ENCODE measurements at places on chromosomes 3 and 15.
A peak's percentile ranks its signal among the peaks of the same experiment; 100 is the strongest.

- DNase-seq, result no peak
Observed at GRCh38 chr15:84819291-84819768, 2.2 kb downstream of the ALPK3 start.

DNA sequence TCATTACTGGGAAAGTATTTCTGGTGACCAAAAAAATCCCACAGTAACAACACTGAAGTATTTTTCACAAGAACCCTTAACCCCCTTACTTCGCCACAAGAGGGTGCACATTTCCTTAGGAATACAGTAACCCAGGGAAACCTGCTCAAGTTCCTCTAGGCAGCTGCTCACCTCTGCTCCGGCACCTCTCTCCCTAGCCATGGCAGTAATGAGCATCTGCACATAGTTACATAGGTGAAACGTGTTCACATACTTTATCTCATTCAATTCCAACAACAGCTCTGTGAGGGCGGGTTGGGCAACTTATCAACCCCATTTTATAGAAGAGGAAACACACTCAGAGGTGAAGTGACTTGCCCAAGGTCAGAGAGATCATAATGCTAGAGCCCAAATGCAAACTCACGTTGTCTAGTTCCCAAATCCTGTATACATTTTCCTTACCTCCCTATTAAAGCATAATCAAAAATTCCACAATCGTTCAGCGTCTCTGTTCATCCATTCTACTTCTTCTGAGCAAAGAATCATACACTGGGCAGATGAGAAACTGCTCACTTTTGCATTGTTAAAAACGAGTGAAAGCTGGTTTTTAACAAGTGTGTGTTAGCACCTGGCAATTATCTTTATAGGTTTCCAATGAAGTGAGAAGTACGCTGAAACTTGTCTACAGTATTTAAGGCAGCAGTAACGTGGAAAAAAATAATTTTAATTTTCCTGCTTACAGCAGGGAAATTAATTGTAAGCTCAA, 90.7 kb downstream of the IGF2BP2 start:
- peak; percentile 72 for DNase-seq

DNA sequence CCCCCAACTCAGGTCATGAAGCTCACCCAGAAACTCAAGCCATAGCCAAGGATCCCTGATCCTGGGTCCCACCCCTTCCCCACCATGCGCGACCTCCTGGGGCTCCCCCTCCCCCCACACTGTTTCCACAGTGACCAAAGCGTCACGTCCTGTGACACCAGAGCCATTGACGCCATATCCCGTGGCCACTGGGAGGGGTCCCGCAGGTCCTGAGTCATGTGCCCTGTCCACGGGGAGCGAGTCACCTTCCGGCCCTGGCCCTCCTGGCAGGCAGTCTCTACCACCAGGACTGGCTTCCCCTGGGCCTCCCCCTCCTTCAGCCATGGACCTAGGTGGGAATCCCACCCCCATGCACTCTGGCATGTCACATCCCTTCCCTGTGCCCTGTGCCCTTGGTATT, 15.6 kb downstream of the SEMA3F start:
- DNase-seq, result no peak

GRCh38 chr3:107977221-107978130, 113.4 kb downstream of the CD47 start:
- DNase-seq, result peak; percentile 85

GRCh38 chr3:136994772-136995516, 37.2 kb downstream of the IL20RB start:
- DNase-seq, result peak; percentile 24

- no peak for DNase-seq
Observed at GRCh38 chr3:72903004-72903403, 15.2 kb downstream of the GXYLT2 start.

DNA sequence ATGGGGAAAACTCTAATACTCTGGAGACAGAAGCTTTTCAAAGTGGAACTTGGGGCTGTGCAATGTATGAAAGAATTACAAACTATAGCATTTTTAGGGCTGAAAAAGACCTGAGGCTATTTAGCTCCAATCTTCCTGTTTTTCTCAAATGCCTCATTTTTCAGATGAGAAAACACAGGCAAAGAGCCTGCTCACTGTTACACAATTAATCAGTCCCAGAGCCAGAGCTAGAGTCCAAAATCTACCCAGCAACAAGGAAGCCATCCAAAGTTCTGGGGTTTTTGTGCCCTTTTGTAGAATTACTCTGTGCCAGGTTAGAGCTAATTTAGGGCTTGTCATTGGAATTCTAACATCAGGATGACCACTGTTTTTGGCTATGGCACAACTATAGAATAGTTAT, 45.5 kb downstream of the GPR149 start:
- no peak for DNase-seq

DNA sequence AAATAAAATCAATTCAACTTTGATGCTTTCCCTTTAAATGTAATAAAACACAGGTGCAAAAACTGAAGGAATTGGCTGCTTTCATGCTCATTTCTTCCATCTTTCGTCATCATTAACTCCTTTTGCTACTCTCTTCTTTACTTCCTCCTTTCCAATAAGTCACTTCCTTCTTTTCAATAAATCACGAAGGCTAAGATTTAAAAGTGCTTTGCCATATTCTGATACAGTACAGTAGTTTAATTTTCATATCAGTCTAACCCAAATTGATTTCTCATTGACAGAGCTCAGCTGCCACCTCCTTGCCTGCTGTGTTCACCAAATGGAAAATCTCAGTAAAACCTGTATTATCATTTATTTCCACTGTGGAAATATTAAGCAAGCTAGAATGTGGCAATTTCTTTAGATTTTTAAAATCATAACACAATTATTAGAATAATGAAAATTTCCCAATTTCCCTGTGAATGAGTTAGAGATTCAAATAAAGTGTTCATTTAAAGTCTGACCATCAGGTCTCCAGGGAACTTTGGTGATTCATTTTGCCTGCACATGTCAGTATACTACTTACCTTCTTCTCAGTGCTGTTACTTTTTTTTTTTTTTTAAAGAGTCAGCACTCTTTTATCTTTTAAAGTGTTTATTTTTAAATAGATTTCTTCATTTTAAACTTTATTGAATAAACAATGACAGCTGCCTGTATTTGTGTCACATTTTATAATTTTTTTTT, 41.6 kb downstream of the NANOGP8 start:
- no peak for DNase-seq

DNA sequence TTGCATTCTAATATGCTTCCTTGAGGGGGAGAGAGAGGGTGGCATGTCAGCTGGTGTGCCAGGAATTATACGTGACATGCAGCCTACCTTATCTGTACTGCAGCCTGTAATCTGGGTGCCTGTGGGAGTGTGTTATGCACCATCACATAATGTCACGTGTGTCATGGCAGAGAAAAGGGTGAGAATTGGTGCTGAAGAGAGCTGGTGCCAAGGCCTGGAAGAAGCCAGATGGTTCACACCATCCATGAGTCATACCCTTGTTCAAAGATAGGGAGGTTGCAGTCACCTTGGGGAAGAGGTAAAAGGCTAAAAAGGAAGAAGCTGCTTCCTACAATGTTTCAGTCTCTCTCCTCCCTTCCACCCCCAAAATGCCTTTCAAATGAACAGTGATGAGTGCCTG, 5.3 kb downstream of the BRPF1 start:
- DNase-seq, result no peak

- no peak for DNase-seq
Observed at GRCh38 chr3:159749406-159749805, 239.2 kb upstream of the IL12A start.

DNA sequence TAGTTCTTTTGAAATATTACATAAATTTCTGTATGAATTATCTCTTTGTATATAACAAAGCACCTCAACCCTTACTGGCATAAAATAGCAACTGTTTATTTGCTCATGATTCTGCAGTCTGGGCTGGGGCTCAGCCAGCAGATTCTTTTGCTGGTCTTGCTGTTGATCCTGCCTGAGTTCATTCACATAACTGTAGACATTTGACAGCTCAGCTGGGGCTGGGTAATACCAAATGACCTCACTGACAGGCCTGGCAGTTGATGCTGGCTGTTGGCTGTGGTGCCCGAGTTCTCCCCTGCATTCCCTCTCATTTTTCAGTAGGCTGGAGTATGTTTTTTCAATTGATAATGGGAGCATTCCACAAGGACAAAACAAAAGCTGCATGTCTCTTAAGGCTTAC, 449.9 kb upstream of the GOLIM4 start:
- peak; percentile 64 for DNase-seq

DNA sequence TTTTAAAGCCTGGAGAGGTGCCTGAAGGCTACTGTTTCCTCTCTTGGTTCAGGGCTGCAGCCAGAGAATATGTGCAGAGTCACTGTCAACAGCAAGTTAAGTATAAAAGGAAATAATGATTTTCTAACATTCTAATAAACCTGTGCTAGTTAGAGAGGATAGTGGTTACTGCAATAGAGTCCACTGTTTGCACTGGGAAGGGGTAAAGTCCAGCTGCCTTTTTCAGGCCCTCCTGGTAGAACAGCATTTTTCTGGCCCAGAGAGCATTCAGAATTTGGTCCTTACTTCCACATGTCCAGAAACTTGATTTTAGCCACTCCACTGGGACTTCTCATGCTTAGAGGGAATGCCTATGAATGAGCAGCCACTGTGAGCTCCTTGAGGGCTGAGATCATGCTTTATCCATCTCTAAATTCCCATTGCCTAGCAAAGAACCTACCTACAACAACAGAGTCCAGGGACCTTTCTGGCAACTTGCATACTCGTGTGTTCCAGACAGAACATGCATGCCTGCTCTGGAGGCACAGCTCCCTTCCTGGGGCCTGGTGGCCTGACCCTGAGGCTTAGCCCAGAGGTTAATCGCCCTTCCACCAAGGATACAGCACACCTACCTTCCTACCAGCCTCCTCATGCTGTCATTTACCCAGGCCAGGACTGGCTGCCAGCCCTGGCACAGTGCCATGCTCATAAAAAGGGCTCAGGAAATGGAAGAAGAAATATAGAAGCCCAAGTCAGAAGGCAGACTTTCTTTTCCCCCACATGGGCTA, 50.3 kb upstream of the ATP13A3 start:
- peak; percentile 18 for DNase-seq

DNA sequence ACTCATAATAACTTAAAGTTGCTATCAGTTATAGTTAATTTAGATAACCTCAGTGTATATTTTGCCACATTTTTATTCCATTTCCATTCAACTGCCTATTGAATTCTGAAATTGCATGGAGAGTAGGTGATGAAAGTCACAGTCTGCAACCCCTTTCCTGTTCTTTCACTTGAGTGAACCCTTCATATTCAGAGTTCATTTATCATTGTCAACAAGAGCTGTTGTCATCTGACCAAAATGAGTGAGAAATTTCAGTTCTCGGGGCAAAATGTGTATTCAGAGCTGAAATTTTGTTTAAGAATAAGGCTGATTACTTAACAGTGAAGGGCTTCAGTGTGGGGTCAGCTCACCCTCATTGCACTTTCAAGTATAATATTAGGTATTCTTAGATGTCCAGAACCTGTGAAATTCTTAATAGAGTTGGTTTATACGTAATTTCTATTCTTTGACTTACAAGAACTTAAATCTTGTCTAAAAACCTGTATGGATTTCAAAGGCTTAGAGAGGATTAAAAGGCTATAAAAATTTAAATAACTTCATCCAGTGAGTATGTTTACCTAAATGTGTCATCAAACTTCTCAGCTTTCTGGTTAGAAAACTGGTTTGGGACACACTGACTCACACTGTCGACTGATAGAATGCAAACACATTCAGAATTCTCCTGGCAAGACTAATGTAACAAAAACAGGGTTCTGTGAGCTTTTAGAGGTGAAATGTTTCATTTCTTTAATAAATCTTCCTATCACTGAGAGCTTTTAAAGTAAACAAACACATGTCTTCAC, 92.2 kb downstream of the CMSS1 start:
- DNase-seq, result no peak

- DNase-seq, result no peak
Observed at GRCh38 chr3:191696348-191696747, 235.4 kb downstream of the PYDC2 start.

GRCh38 chr3:132117642-132118041, 82.8 kb upstream of the CPNE4 start:
- DNase-seq, result no peak

DNA sequence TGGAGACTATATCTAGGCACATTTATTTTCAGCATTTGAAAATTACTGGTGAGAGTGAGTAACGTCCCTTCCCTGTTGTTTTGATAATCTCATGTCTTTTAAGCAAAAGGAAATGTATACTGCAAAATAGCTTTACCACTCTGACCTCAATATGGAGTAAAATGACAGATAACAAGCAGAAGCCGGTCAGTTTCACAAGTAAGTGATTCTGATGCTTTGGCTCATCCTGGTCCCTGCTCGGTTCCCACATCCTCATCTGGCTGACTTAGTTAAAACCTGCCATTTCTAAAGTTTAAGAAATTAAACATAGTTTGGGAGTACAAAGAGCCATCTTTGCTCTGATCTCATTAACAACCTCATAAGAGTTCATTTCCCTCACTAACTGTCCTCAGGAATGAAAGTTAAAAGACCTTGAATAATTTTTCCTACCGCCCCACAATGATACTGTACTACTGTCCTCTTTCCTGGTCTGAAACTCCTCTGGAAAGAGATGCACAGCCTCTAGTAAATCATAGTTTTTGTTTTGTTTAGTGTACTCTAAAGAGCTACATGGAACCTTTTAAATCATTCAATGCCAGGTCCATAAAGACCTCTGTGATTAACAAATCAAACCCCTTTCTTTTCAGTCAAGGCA, 72.3 kb upstream of the ICE2 start:
- no peak for DNase-seq

- DNase-seq, result no peak
Observed at GRCh38 chr15:40115670-40116093, 7.0 kb upstream of the BMF start.

GRCh38 chr15:73784291-73784690, 31.1 kb upstream of the INSYN1 start:
- no peak for DNase-seq

DNA sequence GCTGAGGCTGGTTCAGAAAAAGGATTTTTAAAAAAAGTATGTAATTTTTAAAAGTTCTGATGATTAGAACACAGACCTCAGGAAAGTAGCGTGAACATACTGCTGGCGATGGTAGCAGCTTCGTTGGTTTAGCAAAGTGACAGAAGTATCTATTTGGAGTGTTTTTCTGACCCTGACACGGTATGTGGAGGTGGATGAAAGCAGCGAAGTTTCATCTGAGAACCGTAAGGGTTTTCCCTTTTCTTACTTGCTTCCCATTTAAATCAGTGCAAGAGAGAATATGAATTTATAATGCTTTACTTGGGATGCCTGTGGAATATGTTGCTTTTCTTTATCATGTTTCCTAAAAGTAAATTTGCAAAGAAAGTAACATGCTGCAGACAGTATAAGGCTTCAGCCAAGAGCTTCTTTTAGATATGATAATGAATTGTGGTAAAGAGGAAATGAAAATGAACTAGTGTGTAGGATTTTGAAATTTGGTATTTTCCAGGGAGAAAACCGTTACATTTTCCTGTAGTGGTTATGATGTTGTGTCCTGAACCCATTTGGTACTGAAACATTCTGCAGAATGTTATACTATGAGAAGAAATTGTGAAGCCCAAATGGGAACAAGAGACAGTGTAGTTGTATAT, 3.9 kb downstream of the CHST2 start:
- DNase-seq, result no peak

GRCh38 chr15:35087759-35088158, 2.7 kb upstream of the NANOGP8 start:
- no peak for DNase-seq

- DNase-seq, result no peak
Observed at GRCh38 chr3:193971261-193971751, 164.6 kb upstream of the HES1 start.

All from eye (tissue), 1 donor.